Parietal lobe (tissue), 2 donors: ENCODE measurements at places on chromosomes 3 and 15. TPM values are rescaled to one million over a fixed set of nuclear protein-coding genes. Genes with fewer than 3 reads are reported as not detected.

EEF1AKMT4 gene
- total RNA-seq, result 0.63 TPM

KBTBD12 gene
- total RNA-seq, result 3.8 TPM

ZFAND6 gene
- 88.0 TPM for total RNA-seq

KNG1 gene
- not detected for total RNA-seq

GRAMD1C gene
- 13.1 TPM for total RNA-seq

TUSC7 gene
- total RNA-seq, result not detected

IL5RA gene
- 1.3 TPM for total RNA-seq

LRTM1 gene
- not detected for total RNA-seq

GP5 gene
- total RNA-seq, result not detected

KCNMB2 gene
- 11.9 TPM for total RNA-seq

SEC22C gene
- 72.3 TPM for total RNA-seq

IQCF5 gene
- not detected for total RNA-seq

CYP1A2 gene
- not detected for total RNA-seq

RBPMS2 gene
- total RNA-seq, result not detected

MESP2 gene
- total RNA-seq, result not detected

ERICH6 gene
- total RNA-seq, result not detected

TRH gene
- total RNA-seq, result 1.6 TPM

ADAMTS9 gene
- total RNA-seq, result 26.0 TPM

CTXN2 gene
- total RNA-seq, result 0.63 TPM
